ENCODE measurements at places on chromosomes 1 and 21.

GRCh38 chr1:53063744-53064515 is 1.9 kb downstream of the PODN start:
- DNase-seq, result no peak

- DNase-seq, result no peak
Observed at GRCh38 chr1:154951901-154952657, 3.8 kb downstream of the PBXIP1 start.

GRCh38 chr1:36008546-36009197 is 75.2 kb upstream of the TEKT2 start:
- DNase-seq, result no peak

GRCh38 chr1:176517484-176517883 is 54.5 kb downstream of the PAPPA2 start:
- no peak for DNase-seq

DNA sequence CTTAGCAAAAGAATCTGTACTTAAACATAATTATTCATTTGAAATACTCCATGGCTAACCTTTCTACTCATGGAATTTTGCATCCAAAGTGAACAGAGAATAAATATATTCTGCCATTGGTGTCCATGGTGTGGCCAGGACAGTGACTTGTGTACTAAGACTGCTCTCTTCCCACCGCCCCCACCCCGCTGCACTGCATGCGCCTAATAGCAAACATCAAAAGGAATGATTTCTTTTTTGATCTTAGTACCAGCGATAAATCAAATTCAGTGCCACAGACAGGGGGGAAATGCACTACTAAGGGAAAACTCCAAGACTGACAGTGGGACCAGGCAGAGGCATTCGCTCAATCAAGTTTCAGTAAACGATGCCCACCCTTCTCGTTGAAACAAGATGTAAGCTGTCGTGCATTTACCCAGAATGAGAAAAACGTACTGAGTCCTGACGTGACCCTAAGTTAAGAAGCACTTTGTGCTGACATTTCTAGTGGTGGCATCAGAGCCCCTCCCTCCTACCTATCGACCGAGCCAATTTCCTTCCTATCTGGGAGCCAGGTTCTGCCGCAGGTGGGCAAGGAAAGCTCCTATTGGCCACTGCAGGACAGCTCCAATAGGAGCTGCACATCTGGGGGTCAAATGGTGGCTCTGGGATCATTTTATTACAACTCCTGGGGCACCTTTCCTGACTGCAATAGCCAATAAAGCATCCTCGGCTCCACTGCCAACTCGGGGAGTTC is 12.5 kb downstream of the ESRRG start:
- no peak for DNase-seq

DNA sequence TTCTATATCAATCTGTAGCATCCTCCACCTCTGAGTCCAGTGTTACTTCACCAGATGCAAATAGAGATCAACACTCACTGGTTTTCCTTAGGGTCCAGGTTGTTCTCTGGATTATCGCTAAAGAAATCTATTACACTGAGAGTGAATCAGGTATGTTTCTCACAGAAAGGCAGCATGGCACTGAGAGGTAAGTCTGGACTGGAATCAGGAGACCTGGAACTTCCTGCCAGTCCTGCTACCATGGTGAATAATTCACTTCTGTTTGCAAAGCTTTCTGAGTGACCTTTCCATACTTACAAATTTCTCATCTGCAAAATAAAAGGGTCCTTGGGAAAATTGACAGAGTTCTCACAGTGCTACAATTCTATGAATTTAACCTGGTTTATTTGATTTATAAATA is 1583.3 kb downstream of the MRPL39 start:
- DNase-seq, result no peak

- no peak for DNase-seq
Observed at GRCh38 chr1:168297019-168297730, 16.5 kb downstream of the TBX19 start.

GRCh38 chr21:15978215-15978738 is 248.5 kb downstream of the USP25 start:
- no peak for DNase-seq

DNA sequence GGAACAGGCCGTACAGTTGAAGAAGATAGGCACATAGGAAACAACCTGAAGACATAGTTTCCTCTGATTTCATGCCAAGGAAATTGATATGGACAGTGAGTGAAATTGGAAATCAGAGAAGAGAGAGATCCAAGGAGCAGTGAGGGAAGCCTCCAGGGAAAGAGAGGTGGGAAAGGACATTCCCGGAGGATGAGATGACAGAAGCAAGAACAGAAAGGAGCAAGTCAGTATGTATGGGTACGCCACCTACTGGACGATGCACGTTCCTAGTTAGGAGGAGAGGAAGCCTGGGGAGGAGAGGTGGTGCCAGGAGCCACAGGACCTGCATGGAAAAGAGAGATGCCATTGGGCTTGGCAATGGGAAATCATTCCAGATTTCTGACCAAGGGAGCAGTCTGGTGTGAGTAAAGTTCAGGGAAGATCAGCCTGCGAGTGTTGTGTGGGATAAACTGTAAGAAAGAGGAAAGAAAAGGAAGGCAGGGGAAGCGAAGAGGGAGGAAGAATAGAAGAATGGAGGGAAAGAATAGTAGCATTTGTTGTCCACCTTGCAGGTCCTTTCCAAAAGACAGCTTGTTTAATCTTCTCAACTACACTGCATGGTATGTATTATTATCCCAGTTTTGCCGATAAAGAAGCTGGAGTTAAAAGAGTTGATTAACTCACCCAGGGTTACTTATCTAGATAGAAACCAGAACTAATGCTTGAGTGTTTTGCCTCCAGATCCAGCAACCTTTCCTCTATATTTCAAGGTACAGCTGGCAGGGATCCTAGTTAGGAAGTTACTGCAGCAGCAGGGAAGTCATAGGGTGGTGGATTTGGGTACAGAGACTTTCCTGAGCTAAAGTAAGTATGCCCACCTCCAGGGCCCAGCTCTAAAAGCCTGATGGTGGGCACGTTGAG is 27.4 kb downstream of the C1orf116 start:
- no peak for DNase-seq

GRCh38 chr1:24925082-24925779 is 4.8 kb downstream of the RUNX3 start:
- no peak for DNase-seq

GRCh38 chr1:232904566-232904965 is 45.8 kb upstream of the NTPCR start:
- DNase-seq, result no peak

GRCh38 chr1:41274752-41275545 is 32.8 kb upstream of the SCMH1 start:
- peak; percentile 87 for DNase-seq

GRCh38 chr1:160781914-160782689 is 13.9 kb upstream of the LY9 start:
- DNase-seq, result no peak

DNA sequence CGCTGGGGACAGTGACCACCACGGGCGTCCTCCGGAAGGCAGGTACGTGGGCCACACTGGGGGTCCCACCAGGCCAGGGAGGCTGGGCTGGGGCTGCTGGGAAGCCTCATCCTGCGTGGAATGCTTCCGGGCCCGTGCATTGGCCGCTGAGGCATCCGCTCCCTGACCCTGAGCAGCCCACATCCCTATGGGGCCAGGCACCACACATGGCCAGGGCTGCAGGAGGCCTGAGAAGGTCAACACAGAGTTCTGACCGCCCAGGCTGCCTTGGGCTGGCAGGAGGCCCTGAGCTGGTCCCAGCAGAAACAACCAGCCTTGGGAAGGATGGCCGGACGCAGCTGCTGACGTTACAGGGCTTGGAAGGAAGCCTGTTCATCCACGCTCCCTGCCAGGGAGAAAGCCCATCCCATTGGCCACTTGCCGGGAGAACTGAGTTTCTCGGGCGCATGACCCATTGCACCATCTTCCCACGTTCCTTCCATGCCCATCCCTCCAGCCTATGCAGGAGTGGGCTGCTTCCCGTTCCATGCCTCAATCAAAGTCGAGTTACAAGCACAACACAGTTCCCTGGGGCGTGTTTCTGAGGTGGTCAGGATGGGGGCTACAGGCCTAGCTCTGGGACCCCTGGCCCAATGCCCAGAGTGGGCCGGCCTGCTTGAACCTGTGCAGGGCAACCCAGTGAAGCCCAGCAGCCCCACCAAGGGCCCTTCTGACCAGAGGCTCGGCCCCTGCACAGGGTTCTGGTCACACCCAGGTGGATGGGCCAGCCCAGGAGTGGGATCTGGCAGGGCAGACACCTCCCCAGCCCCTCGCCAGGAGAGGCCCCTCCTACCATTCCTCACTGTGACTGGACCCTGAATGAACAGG is 31.7 kb downstream of the TRIM11 start:
- DNase-seq, result no peak

DNA sequence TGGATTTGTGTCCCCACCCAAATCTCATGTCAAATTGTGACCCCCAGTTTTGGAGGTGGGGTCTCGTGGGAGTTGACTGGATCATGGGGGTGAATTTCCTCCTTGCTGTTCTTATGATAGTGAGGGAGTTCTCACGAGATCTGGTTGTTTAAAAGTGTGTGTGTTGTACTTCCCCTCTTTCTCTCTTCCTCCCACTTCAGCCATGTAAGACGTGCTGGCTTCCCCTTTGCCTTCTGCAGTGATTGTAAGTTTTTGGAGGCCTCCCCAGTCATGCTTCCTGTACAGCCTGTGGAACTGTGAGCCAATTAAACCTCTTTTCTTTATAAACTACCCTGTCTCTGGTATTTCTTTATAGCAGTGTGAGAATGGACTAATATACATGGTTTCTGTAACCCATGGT is 64.6 kb downstream of the RHOU start:
- no peak for DNase-seq

DNA sequence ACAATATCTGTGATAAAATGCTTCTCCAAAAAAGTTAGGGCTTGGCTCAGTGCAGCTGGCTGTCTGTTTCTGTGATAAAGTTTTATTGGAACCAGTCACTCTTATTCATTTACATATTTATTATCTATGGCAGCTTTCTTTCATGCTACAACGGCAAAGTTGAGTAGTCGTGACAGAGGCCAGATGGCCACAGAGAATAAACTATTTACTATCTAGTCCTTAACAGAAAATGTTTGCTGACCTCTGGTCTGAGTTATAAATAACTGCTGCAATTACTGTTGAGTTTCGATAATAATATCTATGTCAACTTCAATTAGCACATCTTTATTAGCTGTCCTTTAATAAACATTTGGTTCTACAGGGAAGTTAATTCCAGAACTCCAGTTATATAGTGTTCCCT is 180.2 kb upstream of the RUNX1 start:
- DNase-seq, result no peak

DNA sequence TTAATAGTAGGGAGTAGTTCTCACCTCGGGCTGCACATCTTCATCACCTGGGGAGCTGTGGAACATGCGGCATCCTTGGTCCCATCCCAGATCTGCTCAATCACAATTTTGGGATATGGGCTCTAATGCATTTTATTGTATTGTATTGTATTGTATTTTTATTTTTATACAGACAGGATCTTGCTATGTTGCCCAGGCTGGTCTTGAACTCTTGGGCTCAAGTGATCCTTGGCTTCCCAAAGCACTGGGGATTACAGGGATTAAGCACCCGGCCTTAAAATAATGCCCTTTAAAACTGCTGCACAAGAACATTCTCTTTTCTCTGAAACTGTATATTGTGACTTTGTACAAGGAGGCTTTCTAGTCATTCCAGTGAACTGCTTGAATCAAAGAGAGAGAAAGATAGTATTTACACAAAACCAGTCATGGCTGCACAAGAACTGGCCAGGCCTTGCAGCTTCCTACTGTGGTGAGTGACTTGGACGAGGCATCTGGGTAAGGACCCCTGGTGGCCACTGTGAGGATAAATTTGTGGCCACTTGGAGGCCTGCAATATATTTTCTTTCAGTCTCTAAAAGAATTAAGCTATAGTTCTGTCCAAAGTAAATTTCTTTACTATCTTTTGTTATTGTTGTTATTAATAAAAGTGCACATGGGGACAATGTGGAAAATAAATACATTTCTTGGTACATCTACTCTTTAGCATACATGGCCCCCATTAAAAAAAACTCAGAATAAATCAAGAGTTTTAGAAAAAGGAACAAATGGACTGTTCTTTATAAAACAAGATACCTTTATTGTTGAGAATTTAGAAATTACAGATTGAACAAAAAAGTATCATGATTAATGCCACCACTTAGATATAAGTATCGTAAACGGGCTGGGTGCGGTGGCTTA is 48.0 kb downstream of the TBCE start:
- no peak for DNase-seq

GRCh38 chr1:183830389-183830788 is 25.5 kb downstream of the RGL1 start:
- no peak for DNase-seq

DNA sequence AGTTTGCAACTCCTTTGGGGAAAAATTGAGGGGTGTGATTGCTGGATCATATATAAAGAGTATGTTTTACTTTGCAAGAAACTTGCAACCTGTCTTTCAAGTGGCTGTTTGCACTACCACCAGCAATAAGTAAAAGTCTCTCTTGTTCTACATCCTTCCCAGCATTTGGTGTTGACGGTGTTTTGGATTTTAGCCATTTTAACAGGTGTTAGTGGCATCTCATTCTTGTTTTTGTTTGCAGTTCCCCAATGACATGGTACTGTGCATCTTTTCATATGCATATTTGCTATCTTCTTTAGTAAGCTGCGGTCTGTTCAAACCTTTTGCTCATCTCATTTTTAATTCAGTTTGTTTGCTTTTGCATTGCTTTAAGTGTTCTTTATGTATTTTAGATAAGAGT is 535.5 kb downstream of the LRRIQ3 start:
- no peak for DNase-seq

DNA sequence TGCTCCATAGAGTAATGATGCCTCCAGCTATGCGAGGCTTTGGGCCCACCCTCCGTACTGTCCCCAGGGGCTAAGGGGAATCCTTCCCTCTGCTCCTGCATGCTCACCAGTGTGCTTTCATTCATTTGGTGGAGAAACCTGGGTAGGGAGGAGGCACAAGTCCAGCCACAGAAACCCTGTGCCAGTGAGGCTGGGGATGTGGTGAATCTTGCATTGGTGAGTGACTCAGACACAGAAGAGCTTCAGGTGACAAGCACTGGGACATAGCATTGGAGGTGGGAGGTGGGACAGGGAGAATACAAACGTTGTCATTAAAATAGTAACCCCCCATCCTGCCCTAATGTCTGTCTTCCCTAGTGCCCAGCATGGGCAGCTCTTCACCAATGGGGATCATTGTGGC is 5.2 kb downstream of the FCGR2A start:
- no peak for DNase-seq

DNA sequence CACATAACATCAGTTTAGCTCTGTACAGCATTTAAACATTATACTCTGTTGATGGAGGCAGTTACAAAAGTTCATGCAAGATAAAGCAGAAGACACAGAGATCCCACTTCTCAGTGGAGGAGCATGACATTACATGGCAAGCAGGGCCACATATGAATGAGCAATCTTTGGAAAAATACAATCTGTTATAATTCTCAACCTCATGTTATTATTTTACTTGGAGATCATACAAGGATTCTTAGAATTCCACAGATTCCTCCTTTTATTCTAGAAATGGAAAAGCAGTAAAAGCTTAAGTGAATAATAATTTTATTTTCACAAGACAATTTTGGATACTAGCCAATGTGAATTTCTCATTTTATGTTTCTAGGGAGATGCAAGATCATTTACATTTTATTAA is 66.6 kb downstream of the IFI44 start:
- DNase-seq, result no peak

Data from SIG-M5 (cell line).